GM23248 (cell line): ENCODE measurements at places on chromosomes 1 and 21.

GRCh38 chr21:38714039-38714817 lies 91.5 kb upstream of the ETS2 start:
- DNase-seq = no peak

DNA sequence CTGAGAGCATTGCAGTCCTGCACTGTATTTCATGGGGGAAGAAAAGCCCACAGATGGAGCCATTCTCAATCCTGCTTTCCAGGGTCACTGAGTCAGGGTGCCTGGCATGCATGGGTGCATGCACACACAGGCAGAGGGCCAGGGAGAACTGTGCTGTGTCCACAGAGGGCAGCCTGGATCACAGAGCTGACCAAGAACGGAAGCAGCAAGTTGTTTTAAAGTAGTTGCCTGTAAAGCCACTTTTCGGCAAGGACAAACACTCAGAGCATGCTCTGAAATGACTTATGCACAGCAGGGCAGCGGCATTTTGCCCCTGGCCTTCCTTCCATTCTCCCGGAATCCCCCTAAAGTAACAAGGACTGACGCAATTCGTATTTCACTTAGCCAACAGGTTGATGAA lies 3.6 kb downstream of the ERG start:
- peak; percentile 26 for DNase-seq

- DNase-seq = no peak
These were observed 117.2 kb downstream of the DYRK1A start for GRCh38 chr21:37483776-37484175.

DNA sequence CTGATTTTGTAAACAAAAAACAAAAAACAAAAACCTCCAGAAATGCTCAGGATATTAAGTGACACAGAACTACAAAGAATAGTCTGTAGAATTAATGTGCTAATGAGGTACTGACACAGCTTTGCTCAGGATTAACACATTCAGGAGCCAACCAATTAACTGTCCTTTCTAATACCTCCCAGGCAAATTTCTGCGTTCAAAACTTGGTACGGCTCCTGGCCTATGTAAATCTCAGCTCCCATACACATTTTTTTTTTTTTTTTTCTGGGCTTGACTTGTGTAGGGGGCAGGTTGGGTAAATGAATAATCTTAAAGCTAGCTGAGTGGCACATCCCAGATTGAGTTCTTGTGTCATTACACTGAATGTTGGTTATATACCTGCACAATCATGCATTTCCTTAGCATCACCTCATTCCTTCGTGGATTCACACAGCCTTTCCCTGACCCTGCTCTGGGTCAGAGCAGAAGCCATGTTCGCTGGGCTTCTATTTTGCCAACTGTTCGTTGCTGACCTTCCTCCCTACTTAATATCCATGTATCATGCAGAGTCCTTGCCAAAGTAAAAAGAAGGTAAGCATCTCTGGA lies 12.6 kb upstream of the IER5 start:
- no peak for DNase-seq

- no peak for DNase-seq
These were observed 374.7 kb downstream of the NPHP4 start for GRCh38 chr1:5617546-5617945.

DNA sequence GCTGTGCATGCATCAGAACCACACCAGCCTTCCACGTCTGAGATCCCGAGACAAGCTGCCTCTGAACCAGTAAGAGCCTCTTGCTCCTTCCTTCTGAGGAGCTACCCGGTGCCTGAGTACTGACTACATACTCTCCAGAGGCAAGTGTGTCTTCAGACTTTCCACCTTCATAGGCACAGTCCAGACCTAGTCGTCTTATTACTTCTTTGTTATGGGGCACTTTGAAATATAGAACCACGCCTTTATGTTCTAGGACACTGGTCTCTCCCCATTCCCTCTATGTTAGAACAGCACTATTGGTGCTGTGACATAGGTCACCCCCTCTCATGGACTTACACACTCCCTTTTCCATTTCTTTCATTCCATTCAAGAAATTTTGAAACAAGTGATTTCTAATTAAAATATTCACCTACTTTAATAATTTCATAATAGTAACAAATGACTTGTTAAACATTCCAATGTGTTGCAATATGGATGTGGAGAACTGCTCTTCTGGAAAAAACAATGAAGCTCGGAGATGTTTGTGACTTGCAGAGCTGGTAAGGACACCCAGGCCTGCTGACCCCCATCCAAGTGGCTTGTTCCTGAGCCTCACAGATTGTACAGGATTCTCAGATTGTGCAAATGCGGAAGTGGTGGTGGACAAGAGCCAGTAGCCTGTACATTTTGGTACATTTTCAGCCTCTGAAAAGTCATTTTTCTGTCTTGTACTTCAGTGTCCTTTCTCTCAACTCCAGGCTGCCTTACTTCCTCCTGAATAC lies 76.1 kb upstream of the SIPA1L2 start:
- peak; percentile 44 for DNase-seq

DNA sequence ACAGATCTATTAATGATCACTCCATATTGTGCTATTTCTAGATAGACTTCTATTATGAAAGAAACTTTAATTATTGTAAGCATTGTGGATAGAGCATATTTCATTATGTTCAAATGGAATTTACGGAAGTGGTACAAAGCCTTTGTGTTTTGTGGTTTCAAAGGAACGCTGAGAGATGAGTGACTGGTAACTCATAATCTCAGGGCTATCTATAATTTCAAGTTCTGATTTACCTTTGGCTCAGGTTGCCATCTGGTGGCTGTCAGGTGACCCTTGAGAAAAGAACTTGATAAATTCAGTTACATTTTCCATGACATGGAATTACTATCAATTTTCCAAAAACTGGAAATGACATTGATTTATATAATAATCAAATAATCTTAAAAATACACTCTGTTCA lies 12.2 kb downstream of the NTNG1 start:
- no peak for DNase-seq

DNA sequence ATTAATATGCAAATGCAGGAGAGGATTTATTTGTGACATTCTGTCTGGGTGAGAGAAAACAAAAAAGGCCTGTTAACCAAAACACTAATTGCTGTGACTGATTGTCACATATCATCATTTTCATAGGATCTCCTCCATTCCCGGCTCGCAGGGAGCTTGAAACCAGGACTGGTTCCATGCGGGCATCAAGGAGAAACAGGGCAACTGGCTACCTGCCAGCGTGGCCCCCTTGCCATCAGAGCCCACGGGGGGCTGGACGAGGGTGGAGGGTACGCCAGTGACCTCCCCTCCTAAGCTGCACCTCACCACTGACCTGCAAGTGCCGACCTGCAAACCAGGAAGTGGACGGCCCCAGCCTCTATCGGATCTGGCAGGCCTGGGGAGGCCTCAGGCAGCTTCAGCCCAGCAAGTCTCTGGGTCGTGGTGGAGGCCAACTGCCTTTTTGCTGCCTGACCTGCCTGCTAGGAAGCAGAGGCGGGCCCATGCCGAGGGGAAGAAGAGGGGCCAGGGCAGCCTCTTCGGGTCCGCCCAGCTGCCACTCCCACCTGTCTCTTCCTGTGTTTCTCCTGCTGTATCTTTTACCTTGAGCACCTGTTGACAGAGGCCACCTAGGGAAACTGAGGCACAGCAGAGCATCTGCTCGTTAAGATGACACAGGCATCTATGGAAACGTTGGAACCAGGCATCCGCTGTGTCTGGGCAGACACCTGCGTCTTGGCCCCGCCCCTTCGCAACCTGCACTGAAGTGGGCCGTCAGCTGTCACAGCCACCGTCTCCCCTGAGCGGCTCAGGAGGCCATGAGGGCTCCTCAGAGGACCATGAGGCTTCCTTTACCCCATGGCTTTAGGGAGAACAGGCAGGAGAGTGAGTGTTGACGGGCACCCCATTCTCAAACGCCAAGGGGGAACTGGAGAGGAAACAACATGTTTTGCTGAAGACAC lies 74.8 kb downstream of the CASZ1 start:
- DNase-seq = no peak

DNA sequence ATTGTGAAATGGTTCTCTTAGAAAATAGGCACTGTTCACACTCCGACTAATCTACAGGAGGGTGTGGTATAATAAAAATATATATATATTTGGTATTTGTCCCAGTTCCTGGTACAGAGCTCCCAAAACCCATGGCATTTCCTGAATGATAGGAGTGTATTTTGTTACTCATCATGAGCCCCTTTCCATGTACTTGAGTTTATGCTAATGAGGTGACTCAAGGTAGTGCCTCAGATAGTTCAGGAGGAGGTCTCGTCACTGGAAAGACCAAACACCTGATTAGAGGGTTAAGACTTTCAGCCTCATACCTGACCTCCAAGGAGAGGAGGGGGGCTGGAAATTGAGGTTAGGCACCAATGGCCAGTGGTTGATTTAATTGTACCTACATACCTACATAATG lies 57.9 kb downstream of the TTC3 start:
- DNase-seq = no peak

DNA sequence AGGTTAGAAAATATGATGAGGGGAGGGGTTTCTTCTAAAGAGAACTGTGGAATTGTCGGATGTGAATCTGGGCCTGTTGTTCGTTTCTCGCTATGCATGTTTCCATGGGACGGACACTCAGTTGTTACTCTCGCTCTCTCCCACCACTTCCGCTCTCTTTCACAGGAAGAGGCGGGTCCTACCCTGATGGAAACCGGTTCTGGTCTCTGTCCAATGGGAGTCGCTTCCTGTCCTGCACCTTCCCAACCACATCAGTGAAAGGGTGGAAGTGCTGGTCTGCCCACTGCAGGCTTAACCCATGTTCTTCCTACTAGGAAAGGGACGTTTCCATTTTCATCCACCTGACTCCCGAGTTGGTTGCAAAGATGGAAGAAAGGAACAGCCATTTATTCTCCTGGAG lies 119.4 kb downstream of the KCNJ15 start:
- DNase-seq = no peak

DNA sequence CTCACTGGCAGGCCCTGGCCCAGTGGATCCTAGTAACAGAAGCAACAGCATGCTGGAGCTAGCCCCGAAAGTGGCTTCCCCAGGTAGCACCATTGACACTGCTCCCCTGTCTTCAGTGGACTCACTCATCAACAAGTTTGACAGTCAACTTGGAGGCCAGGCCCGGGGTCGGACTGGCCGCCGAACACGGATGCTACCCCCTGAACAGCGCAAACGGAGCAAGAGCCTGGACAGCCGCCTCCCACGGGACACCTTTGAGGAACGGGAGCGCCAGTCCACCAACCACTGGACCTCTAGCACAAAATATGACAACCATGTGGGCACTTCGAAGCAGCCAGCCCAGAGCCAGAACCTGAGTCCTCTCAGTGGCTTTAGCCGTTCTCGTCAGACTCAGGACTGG lies 7.7 kb downstream of the CGN start:
- DNase-seq = no peak

DNA sequence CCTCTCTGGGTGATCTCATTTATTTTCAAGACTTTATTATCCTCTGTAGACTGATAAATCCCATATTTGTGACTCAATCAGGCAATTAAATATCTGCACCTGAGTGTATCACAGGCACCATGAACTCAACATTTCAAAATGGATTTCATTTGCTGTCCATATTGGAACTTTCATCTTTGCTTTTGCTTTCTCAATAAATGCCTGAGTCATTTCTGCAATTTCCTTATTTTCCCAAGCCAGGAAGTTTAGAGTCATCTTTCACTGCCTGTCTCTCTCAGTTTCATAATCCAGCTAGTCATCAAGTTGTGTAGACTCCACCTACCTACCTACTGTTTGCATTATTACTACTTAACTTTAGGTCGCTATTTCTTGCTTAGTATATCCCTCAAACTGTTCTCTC lies 540.9 kb downstream of the LMO4 start:
- DNase-seq = peak; percentile 87

GRCh38 chr1:41805771-41806471 lies 112.8 kb downstream of the HIVEP3 start:
- DNase-seq = no peak

DNA sequence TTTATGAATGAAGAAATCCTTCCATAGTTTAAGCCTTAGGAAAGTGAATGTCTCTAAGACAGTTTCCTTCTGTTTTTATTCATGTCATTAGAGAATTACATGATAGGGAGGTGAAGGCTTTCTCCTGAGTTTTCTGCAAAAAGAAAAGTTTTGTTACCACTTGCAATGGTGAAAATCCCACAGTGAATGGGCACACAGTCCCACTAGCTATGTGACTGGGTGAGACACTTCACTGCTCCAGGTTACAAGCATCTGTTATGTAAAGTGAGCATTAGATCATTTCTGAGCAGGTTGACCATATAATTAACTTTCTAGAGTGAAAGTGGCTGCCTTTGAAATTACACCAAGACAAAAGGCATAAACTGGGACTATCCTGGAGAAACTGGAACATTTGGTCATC lies 38.9 kb upstream of the GREM2 start:
- DNase-seq = no peak

DNA sequence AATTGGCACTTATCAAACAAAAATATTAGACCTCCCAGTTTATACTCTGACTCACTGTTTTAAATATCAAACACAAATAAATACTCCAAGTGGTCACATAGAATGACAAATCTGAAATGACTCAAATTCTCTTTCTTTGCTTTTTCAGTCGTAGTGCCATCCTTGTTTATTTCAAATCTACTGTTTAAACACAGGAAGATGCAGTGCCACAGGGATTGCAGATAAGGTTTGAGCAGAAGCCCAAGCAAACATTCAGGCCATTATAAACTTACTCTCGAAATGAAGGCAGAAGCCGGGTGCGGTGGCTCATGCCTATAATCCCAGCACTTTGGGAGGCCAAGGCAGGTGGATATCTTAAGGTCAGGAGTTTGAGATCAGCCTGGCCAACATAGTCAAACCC lies 255.4 kb upstream of the PLXNA2 start:
- DNase-seq = no peak

GRCh38 chr1:40059960-40060750 lies 19.6 kb downstream of the CAP1 start:
- DNase-seq = no peak
